HFFc6 (cell line): ENCODE measurements at places on chromosomes 7 and 10. TPM values are rescaled to one million over a fixed set of nuclear protein-coding genes. Genes with fewer than 3 reads are reported as not detected.

Gene SFR1
- 4.3 and 4.4 TPM in 2 replicates for total RNA-seq

Gene OPN4
- not detected in 3 replicates for total RNA-seq

Gene SLC16A9
- total RNA-seq, result not detected in 3 replicates

Gene TMEM140
- 0.47 to 1.8 TPM (median 0.71 TPM) in 3 replicates for total RNA-seq

GRCh38 chr7:30175180-30175579, 40.4 kb downstream of the MTURN start:
- no peak overlapping the region for H3K4me3 ChIP-seq
- no peak for DNase-seq
- peaks cover 55% of the 10 kb centered on the region for H3K4me1 ChIP-seq
- no peak overlapping the region for H3K27ac ChIP-seq

DNA sequence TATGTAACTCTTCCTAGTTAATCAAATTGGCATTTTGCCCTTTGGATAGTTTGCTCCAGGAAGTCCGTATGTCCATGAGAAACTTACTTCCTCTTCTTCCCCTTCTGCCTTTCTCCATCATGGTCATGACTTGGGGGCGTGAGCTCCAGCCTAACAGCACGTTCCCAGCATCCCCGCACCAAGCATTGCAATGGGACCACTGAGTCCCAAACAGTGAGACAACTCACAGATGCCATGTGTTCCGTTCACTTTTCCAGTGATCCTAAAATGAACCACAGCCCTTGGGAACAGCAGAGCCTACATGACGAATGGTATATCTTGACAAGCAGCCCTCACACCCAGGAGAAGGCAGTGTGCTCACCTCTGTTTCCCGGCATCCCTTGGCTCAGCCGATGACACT, 10.7 kb downstream of the BTBD16 start:
- DNase-seq, result no peak
- peak overlapping the region; percentile 41; the same call in 1 of the 2 replicates for H3K4me3 ChIP-seq
- peaks cover 6% of the 10 kb centered on the region for H3K27me3 ChIP-seq

GRCh38 chr10:44463511-44464121, 78.7 kb upstream of the CXCL12 start:
- H3K27me3 ChIP-seq, result peaks cover 2% of the 10 kb centered on the region
- H3K27ac ChIP-seq, result peak overlapping the region; percentile 39
- H3K4me1 ChIP-seq, result peaks cover 48% of the 10 kb centered on the region
- H3K36me3 ChIP-seq, result no peaks in the 10 kb centered on the region
- peak; percentile 65 for DNase-seq
- H3K4me3 ChIP-seq, result no peak overlapping the region; the same call in 1 of the 2 replicates

GRCh38 chr7:134657526-134657925, 10.9 kb downstream of the BPGM start:
- peak overlapping the region; percentile 39 for H3K27ac ChIP-seq
- no peaks in the 10 kb centered on the region; the same call in none of the 2 replicates for H3K27me3 ChIP-seq
- peaks cover 38% of the 10 kb centered on the region for H3K36me3 ChIP-seq
- no peak for DNase-seq
- peaks cover 78% of the 10 kb centered on the region for H3K4me1 ChIP-seq
